ENCODE measurements at places on chromosomes 4 and X.
A peak's percentile ranks its signal among the peaks of the same experiment; 100 is the strongest.

DNA sequence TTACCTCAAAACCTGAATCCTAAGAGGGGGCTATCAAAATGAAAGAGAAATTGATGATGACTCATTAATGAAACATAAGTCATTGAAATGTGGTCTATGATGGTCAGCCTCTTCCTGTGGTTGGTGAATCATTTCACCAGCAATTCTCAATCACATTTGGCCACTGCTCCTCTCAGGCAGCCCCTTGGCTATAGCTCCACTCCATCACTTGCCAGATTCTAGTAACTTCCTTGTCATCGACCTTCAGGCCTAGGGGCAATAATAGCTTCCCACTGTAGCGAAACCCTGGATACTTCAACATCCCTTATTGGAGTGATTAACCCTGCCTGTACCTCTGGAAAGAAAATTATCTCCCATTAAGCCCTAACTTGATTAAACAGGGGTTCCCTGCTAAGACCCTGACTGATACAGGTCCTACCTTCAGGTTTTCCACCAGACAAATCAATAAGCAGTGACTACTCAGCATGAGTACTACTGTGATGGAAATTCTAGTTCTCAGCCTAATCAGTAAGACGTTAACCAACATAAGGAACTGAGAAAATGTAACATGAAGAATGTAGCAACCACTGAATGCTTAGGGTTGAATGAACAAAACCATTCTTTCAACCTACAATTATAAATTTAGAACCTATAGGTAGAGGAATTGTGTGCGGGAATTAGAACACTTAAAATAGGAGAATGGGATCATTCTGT, 30.4 kb downstream of the ADH7 start:
- H3K27ac ChIP-seq = no peak overlapping the region
- H3K27me3 ChIP-seq = no peaks in the 10 kb centered on the region
- no peak for DNase-seq
- no peak overlapping the region for H3K4me3 ChIP-seq
- peaks cover 5% of the 10 kb centered on the region for H3K4me1 ChIP-seq

DNA sequence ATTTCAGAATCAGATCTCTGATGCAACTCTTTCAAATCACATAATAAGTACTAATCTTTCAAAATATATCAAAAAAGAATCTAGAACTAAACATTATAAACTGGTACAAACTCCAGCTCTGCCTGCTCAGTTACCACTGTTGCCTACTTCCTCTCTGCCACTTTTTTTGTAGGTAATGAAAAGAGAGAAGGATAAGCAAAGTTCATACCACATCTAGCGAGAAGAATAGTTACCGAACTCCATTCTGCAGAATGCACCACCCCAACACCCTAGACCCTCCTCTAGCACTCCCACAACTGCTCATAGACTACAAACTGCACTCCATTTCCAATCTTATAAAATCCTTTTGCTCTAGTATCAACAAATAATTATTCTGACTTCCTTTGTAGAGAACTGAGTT, 19.7 kb upstream of the LRBA start:
- H3K27me3 ChIP-seq = peaks cover 20% of the 10 kb centered on the region
- H3K4me3 ChIP-seq = no peak overlapping the region
- no peak overlapping the region for H3K27ac ChIP-seq
- no peaks in the 10 kb centered on the region for H3K36me3 ChIP-seq
- peaks cover 6% of the 10 kb centered on the region for H3K4me1 ChIP-seq
- no peak for DNase-seq

- no peak overlapping the region for H3K4me3 ChIP-seq
- H3K27me3 ChIP-seq = no peaks in the 10 kb centered on the region
- H3K36me3 ChIP-seq = peaks cover 44% of the 10 kb centered on the region
- no peak for DNase-seq
These were observed 2.9 kb downstream of the GDI1 start for GRCh38 chrX:154439841-154440240.

GRCh38 chrX:105876658-105877057, 54.3 kb downstream of the NRK start:
- no peaks in the 10 kb centered on the region for H3K27me3 ChIP-seq
- DNase-seq = no peak
- no peaks in the 10 kb centered on the region for H3K36me3 ChIP-seq
- H3K4me1 ChIP-seq = no peaks in the 10 kb centered on the region
- no peak overlapping the region for H3K27ac ChIP-seq

DNA sequence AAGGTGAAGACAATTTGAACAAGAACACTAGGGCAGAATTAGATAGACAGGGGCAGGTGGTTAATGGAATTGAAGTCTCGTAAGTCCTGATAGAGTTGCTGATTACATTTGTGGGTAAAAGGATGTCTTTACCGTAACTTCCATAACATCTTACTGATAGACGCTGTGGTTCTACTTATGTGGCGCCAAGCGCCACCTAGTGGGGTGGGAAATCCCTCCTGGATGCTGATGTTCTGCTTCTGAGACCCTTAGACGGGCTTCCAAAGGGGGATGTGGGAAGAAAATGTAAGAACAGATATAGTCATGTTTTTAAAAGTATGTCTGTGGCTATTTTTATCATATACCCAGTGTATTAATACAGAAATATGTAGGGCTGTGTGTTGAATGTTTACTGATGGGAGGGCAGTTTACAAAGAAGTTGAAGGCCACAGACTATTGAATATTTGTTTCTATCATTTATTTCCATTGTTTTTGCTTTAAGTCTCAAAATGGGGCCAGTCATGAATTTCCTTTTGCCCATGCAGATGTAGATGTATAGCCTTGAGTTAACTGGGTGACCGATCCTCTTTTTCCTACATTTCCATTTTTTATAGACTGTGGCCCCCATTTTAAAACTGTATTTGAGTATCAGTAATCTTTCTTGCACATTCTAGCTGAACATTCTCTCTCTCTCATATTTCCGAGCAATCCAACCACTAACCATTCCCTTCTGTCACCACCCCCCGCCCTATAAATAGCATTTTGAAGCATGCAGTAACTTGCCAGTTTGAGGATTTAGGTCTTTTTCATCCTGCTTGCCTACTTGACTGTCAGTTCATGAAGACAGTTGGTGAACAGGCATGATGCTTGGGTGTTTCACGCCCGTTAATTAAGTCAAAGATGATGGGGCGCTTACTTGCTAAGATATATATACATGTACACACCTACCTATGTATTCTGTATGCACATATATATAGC, 12.1 kb upstream of the TLR8 start:
- H3K27me3 ChIP-seq = no peaks in the 10 kb centered on the region
- H3K36me3 ChIP-seq = no peaks in the 10 kb centered on the region
- no peak overlapping the region for H3K4me3 ChIP-seq

GRCh38 chrX:154436374-154436982, 476 bp upstream of the GDI1 start:
- peak overlapping the region; percentile 89 for H3K4me3 ChIP-seq
- H3K27me3 ChIP-seq = no peaks in the 10 kb centered on the region
